ENCODE measurements at places on chromosomes 5 and 9. TPM values are rescaled to one million over a fixed set of nuclear protein-coding genes. Genes with fewer than 3 reads are reported as not detected.

The MACIR gene
- 1.9 TPM for total RNA-seq

The WDR38 gene
- not detected for total RNA-seq

DNA sequence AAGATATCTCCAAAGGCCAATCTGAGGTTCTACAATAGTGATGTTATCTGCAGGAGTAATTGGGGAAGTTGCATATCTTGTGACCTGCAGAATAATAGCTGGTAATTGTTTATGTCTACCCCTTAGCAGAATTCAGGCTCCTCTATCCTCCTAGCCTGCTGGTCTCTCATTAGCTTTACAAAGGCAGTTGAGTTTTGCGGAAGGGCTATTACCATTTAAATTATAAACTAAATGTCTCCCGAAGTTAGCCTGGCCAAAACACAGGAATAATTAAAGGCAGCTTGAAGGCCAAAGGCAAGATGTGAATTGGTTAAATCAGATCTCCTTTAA, 168.7 kb downstream of the TTC39B start:
- no peak for DNase-seq

DNA sequence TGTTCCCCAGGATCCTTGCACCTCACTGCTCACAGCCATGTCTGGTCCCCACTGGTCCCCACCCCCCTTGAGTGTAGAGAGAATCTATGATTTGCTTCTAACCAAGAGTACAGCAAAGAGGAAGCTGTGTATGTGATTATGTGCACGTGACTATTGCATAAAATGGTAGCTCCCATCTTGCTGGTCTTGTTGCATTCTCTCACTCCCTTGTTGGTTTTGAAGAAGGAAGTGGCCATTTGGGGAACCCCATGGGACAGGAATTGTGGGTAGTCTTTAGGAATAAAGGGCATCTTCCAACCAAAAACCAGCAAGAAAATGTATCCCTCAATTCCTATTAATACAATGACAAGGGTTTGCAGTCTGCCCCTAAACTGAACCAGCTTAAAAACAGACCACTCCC, 5.2 kb upstream of the FCN2 start:
- DNase-seq = no peak

DNA sequence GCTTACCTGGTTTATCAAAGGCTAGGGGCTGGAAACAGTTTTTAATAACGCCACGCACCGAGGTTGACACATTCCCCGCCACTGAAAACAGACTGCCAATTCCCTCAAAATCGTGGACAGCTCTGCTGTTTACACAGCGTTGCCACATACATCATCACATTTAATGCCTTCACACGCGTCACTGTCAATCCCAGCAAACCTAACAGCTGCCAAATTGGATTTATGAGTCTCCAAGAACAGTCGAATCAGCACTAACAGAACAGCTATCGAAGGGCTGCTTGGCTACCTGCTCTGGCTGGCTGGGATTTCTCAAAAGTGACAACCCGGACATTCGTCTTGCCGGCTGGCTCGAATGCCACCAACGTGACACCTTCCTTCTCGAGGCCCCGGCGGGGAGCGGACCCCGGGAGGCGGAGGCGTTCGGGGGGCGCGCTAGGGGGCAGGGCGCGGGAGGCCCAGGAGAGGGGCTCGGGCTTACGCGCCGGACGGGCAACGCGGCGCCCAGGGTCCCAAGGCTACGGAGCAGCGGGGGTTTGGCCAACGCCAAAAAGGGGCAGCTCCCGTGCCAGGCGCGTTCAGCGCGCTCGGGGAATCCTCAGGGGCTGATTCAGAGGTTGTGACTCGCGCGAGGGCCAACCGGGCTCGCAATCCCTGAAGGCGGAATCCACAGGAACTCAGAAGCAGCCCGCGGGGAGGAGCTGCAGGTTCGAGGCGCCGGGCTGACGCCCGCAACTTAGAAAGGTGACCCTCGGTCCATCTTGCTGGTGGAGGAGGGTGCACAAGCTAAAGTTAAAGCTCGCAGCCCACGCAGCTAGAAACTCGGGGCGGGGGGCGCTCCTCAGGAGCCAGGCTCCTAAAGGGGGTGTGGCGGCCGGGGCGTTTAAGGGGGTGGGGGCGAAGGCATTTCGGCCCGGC, 1.2 kb downstream of the CDC14B start:
- DNase-seq = no peak

- DNase-seq = no peak
Observed at GRCh38 chr5:128687930-128688329, 149.9 kb upstream of the FBN2 start.

GRCh38 chr9:91066042-91066415, 264.4 kb downstream of the SYK start:
- no peak for DNase-seq

DNA sequence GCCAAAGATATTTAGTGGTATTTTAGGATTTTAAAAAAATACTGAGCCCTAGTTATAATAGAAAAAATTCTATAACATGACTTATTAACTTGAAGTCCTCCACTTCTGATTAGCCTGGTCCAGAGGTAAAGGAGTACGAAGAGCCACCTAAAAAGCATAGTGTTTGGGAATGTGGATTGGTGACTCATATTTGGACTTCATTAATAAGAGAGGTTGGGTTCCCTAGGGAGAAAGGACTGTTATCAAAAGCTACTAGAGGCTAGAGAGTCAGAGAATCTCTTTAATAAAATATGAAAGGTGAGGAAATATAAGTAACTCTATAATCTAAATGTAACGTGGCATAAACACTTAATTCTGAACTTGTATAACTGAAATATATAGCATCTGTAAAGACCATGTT, 180.7 kb upstream of the TARS1 start:
- DNase-seq = no peak

All from Karpas-422 (cell line).